Aorta (tissue), 5 donors: ENCODE measurements at places on chromosomes 5 and 9. TPM values are rescaled to one million over a fixed set of nuclear protein-coding genes. Genes with fewer than 3 reads are reported as not detected.

Gene ALDOB
- not detected for total RNA-seq

Gene UBE2QL1
- total RNA-seq = 3.3 TPM

Gene RGS7BP
- total RNA-seq = 6.8 TPM

Gene JAKMIP2
- 0.42 TPM for total RNA-seq

Gene KDM4C
- total RNA-seq = 40.2 TPM

Gene PCDHB4
- 9.1 TPM for total RNA-seq

Gene SPACA9
- 5.5 TPM for total RNA-seq

Gene APC
- 51.6 TPM for total RNA-seq

Gene AHRR
- 1.9 TPM for total RNA-seq

Gene PDE8B
- total RNA-seq = 25.5 TPM

Gene NR4A3
- total RNA-seq = 12.8 TPM

Gene RFESD
- 0.75 TPM for total RNA-seq

Gene TSSK1B
- total RNA-seq = not detected

GRCh38 chr5:61180886-61181285 is 18.6 kb upstream of the SMIM15 start:
- no peaks in the 10 kb centered on the region for H3K27me3 ChIP-seq
- no peaks in the 10 kb centered on the region for H3K4me1 ChIP-seq
- H3K27ac ChIP-seq = no peak overlapping the region

DNA sequence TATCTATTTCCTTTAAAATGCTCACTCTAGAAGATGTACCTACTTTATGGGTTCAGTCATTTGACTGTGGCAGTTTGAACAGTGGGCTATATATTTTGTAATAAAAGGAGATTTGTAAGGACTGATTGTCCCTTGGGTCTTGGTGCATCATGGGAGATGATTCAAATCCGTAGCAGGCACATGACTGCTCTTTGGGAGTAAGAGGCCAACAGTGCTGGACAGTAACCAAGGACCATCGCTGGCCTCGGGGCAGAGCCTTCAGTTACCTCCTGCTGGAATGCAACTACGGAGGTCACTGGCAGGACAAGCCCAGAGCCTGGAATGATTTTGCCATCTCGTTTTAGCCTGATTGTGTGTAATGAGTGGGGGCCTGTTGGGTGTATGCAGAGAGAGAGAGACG is 7.0 kb upstream of the MAMDC2 start:
- no peak overlapping the region for H3K4me3 ChIP-seq
- H3K4me1 ChIP-seq = peaks cover 3% of the 10 kb centered on the region
- no peaks in the 10 kb centered on the region for H3K36me3 ChIP-seq

GRCh38 chr5:68544648-68545552 is 329.3 kb downstream of the PIK3R1 start:
- no peaks in the 10 kb centered on the region for H3K4me1 ChIP-seq
- no peak for DNase-seq
- no peak overlapping the region for H3K27ac ChIP-seq
- H3K27me3 ChIP-seq = no peaks in the 10 kb centered on the region
- no peak overlapping the region for H3K4me3 ChIP-seq

DNA sequence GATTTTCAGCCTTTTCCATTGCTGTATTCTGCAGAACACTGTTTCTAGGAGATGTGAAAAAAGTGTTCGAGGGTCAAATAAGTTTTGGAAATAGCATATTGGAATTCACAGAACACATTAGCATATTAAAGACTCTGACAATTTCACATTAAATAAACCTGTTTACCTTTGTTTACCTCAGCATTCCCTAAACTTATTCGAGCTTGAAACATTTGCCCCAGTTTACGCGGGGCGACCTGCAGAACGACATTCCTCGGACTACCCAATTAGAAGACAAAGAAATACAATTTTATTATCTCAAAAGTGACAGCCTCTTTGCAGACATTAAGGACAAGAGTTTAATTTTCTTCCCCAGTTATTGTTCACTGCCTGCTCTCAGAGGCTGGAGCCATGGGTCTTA is 110.3 kb upstream of the NFIB start:
- H3K4me1 ChIP-seq = no peaks in the 10 kb centered on the region
- H3K4me3 ChIP-seq = no peak overlapping the region
- H3K27me3 ChIP-seq = no peaks in the 10 kb centered on the region
- no peak overlapping the region for H3K27ac ChIP-seq
- H3K36me3 ChIP-seq = no peaks in the 10 kb centered on the region

DNA sequence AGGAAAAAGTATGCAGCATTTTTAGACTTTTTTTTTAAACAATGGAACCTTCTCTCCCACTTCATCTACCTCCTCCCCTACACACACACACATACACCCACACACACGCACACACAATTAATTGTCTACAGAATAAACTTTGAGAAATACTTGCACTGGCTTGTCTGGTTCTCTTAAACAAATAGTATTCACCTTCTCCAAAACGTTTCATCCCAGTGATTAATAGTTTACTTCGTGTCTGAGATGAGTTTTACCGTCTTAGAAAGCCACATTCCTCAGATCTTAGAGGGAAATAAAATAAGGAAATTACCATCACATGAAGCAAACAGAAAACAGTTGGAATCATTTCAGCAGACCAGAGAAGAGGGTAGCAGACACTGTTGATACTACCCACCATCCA is 570.6 kb upstream of the CLINT1 start:
- H3K27me3 ChIP-seq = no peaks in the 10 kb centered on the region
- no peak for DNase-seq
- no peaks in the 10 kb centered on the region for H3K36me3 ChIP-seq
- H3K4me1 ChIP-seq = no peaks in the 10 kb centered on the region

- no peaks in the 10 kb centered on the region for H3K27me3 ChIP-seq
- peaks cover under 1% of the 10 kb centered on the region for H3K4me1 ChIP-seq
- DNase-seq = no peak
- no peaks in the 10 kb centered on the region for H3K36me3 ChIP-seq
- no peak overlapping the region for H3K4me3 ChIP-seq
These were observed 28.0 kb downstream of the ADAMTSL1 start for GRCh38 chr9:18501949-18502348.

GRCh38 chr9:92696619-92697018 is 26.7 kb upstream of the IPPK start:
- H3K4me1 ChIP-seq = no peaks in the 10 kb centered on the region
- H3K4me3 ChIP-seq = no peak overlapping the region
- H3K27ac ChIP-seq = no peak overlapping the region
- no peaks in the 10 kb centered on the region for H3K36me3 ChIP-seq
- no peak for DNase-seq

DNA sequence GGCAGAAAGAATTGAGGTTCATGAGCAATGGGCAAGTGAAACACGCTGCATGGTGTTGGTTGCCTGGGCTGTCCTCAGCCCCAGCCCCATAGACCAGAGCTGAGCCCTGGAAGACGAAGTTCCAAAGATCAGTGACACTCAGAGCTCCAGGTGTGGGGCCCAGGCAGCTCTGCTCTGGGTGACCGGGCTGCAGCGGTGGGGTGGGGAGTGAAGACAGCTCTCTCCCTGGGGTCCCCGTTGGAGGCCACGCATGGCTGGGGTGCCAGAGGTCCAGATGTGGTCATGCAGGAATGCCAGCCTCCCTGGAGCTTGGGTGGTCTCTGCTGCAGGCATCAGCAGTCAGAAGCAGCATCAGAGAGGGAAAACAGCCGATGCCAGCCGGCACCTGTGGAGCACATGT is 165.0 kb upstream of the ERCC6L2 start:
- no peaks in the 10 kb centered on the region for H3K36me3 ChIP-seq
- H3K27ac ChIP-seq = no peak overlapping the region

GRCh38 chr9:127780126-127780885 is 1.8 kb upstream of the SH2D3C start:
- no peaks in the 10 kb centered on the region for H3K4me1 ChIP-seq
- no peaks in the 10 kb centered on the region for H3K27me3 ChIP-seq
- DNase-seq = no peak
- no peaks in the 10 kb centered on the region for H3K36me3 ChIP-seq
- H3K27ac ChIP-seq = no peak overlapping the region
- no peak overlapping the region for H3K4me3 ChIP-seq

- H3K27me3 ChIP-seq = no peaks in the 10 kb centered on the region
- no peak overlapping the region for H3K27ac ChIP-seq
- H3K4me1 ChIP-seq = no peaks in the 10 kb centered on the region
These were observed 9.6 kb upstream of the KIF27 start for GRCh38 chr9:83930881-83931280.

GRCh38 chr5:590346-590745 is 21.8 kb upstream of the CEP72 start:
- no peak for DNase-seq
- no peak overlapping the region for H3K27ac ChIP-seq
- H3K4me1 ChIP-seq = no peaks in the 10 kb centered on the region
- no peak overlapping the region for H3K4me3 ChIP-seq

DNA sequence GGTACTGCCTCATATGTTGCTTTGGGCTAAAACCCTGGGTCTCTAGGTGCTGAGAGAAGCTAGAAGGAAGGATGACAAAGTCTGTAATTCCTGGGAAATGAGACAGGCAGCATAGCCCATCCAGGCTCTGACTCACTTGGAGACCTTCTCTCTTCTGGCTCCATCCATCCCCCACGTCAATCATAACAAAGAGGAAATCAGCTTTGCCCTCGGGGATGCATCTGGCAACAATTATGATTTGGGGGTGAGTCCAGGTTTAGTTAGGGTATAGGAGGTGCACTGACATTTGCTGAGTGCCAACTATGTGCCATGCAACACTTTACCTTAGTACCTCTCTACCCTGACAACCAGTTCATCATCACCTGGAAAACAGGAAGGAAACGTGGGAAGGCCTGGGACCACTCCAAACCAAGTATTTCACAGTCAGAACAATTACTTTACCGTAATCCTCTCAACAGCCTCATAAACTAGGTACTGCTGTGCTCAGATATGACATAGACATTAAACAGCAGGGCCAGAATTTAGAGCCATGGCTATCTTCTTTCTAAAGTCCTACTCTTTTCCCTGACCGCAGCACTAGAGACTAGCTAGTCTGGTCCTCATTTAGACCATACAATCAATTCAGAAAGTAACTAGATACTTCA is 39.1 kb upstream of the GZMA start:
- no peaks in the 10 kb centered on the region for H3K36me3 ChIP-seq
- H3K27me3 ChIP-seq = no peaks in the 10 kb centered on the region
- no peak overlapping the region for H3K4me3 ChIP-seq
- H3K27ac ChIP-seq = no peak overlapping the region
- H3K4me1 ChIP-seq = no peaks in the 10 kb centered on the region

DNA sequence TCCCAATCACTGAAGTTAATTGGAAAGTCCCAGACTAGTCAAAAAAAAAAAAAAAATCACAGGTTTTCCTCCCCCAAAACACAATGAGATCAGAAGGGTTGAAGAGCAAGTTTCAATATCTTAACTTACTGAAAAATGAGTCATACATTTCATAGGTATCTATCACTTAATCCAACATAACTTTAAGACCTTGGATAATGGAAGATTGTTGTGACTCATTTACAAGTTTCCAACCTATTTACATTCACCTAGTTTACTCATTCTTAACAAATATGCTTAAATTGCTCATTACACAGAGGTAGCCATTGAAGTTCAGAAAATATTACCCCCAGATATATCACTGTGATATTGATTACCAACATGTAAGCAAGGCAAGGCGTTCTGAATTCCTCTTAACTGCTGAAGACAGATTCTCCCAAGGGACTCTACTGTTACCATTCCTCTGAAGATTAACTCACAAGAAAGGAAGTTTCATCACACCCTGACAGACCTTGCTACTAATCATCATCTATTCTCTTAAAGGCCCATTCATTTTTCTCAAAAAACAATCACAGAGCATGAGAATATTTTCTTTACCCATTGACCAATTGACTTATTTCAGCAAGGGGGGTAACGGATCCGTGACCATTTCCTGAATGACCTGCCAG is 563.8 kb downstream of the TLE1 start:
- no peaks in the 10 kb centered on the region for H3K4me1 ChIP-seq
- H3K36me3 ChIP-seq = no peaks in the 10 kb centered on the region
- no peak overlapping the region for H3K27ac ChIP-seq
- H3K27me3 ChIP-seq = no peaks in the 10 kb centered on the region
